Mesothelial cell of epicardium (in vitro differentiated cells): ENCODE measurements at places on chromosomes 3 and 15.

GRCh38 chr3:195801251-195802183 is 10.2 kb downstream of the MUC4 start:
- H3K36me3 ChIP-seq = no peaks in the 10 kb centered on the region
- no peak overlapping the region for H3K4me3 ChIP-seq
- H3K4me1 ChIP-seq = peaks cover 3% of the 10 kb centered on the region
- peaks cover 12% of the 10 kb centered on the region for H3K27me3 ChIP-seq

- no peak overlapping the region for H3K27ac ChIP-seq
- H3K4me3 ChIP-seq = no peak overlapping the region
- H3K27me3 ChIP-seq = peaks cover 14% of the 10 kb centered on the region
- no peak for DNase-seq
- H3K36me3 ChIP-seq = no peaks in the 10 kb centered on the region
These were observed 53.4 kb downstream of the TPRA1 start for GRCh38 chr3:127536830-127537812.

GRCh38 chr3:23654571-23654970 is 151.2 kb upstream of the UBE2E1 start:
- H3K27me3 ChIP-seq = peaks cover 5% of the 10 kb centered on the region
- no peak overlapping the region for H3K4me3 ChIP-seq
- peaks cover 10% of the 10 kb centered on the region for H3K4me1 ChIP-seq
- no peak for DNase-seq

DNA sequence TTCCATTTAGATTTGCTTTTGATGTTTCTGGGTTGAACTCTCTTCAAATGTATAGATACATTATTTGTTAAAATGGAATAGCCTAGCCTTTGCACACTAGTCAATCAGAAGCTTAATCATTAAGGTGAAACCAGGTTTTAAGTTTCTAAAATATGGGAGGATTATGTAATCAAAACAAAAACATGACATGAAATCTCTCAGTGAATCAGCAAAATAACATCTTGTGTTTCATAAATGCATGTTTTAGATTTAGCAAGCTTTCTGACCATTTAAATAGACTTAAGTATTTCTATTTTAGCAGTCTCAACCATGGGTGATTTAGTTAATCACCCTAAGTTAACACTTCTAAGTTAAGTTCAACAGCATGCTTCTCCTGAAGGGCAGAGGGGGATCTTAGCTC is 11.3 kb downstream of the GTF2E1 start:
- H3K4me1 ChIP-seq = no peaks in the 10 kb centered on the region
- no peak overlapping the region for H3K4me3 ChIP-seq
- H3K27ac ChIP-seq = no peak overlapping the region
- H3K27me3 ChIP-seq = no peaks in the 10 kb centered on the region
- no peak for DNase-seq

DNA sequence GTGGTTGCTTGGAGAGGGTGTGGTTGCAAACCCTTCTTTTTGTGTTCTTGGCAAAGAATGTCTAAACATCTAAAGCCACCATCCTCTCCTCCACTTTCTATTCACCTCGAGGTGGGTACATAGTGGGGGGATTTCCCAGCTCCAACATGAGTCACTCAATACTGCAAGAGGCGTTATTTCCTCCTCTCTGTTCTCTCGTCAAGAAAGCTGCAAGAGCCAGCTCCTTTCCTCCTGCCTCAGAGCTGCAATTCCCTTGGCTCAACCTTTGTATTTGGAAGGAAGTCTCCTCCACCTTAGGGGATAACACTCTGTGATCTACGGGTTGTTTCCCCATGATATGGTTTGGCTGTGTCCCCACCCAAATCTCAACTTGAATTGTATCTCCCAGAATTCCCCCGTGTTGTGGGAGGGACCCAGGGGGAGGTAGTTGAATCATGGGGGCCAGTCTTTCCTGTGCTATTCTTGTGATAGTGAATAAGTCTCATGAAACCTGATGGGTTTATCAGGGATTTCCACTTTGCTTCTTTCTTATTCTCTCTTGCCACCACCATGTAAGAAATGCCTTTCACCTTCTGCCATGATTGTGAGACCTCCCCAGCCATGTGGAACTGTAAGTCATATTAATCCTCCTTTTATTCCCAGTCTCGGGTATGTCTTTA is 138.4 kb downstream of the PLCL2 start:
- H3K4me1 ChIP-seq = no peaks in the 10 kb centered on the region
- DNase-seq = no peak
- H3K4me3 ChIP-seq = no peak overlapping the region
- no peak overlapping the region for H3K27ac ChIP-seq
- H3K27me3 ChIP-seq = peaks cover 7% of the 10 kb centered on the region

GRCh38 chr3:87949189-87949878 is 109.5 kb downstream of the CGGBP1 start:
- H3K36me3 ChIP-seq = no peaks in the 10 kb centered on the region
- no peak overlapping the region for H3K4me3 ChIP-seq
- no peak for DNase-seq
- H3K4me1 ChIP-seq = peaks cover 2% of the 10 kb centered on the region
- no peaks in the 10 kb centered on the region for H3K27me3 ChIP-seq
- no peak overlapping the region for H3K27ac ChIP-seq

- H3K27ac ChIP-seq = peak overlapping the region; percentile 98
- no peak for DNase-seq
- peaks cover 2% of the 10 kb centered on the region for H3K27me3 ChIP-seq
- peaks cover 5% of the 10 kb centered on the region for H3K36me3 ChIP-seq
These were observed 7.3 kb downstream of the BCL6 start for GRCh38 chr3:187738071-187738330.

DNA sequence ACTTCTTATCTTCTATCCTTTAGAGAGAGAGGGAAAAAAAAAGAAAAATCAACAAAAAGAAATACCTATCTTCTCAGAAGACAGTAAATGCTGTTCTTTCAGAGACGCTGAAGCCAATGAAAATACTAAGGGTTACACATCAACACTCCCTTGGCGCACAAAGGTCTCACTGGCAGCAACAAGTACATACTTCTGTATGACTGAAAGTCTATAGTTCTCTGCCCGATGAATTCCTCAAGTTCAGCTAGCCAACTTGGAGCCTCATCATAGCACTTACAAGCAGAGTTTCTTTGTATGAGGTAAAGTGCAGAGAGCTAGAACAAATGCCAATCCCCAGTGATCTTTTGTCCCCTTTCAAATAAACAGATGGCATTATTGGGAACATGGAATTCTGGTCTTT is 62.7 kb downstream of the CPNE4 start:
- no peak overlapping the region for H3K27ac ChIP-seq
- no peak overlapping the region for H3K4me3 ChIP-seq
- H3K36me3 ChIP-seq = no peaks in the 10 kb centered on the region
- peaks cover 4% of the 10 kb centered on the region for H3K4me1 ChIP-seq

- H3K27me3 ChIP-seq = no peaks in the 10 kb centered on the region
- no peak for DNase-seq
- no peak overlapping the region for H3K4me3 ChIP-seq
- peaks cover 22% of the 10 kb centered on the region for H3K36me3 ChIP-seq
- no peaks in the 10 kb centered on the region for H3K4me1 ChIP-seq
These were observed 35.0 kb downstream of the ST6GAL1 start for GRCh38 chr3:186965141-186965879.

- peaks cover 42% of the 10 kb centered on the region for H3K4me1 ChIP-seq
- H3K27ac ChIP-seq = peak overlapping the region; percentile 100
- peak overlapping the region; percentile 95 for H3K4me3 ChIP-seq
- DNase-seq = no peak
These were observed 531 bp upstream of the BLOC1S6 start for GRCh38 chr15:45586601-45587094.

DNA sequence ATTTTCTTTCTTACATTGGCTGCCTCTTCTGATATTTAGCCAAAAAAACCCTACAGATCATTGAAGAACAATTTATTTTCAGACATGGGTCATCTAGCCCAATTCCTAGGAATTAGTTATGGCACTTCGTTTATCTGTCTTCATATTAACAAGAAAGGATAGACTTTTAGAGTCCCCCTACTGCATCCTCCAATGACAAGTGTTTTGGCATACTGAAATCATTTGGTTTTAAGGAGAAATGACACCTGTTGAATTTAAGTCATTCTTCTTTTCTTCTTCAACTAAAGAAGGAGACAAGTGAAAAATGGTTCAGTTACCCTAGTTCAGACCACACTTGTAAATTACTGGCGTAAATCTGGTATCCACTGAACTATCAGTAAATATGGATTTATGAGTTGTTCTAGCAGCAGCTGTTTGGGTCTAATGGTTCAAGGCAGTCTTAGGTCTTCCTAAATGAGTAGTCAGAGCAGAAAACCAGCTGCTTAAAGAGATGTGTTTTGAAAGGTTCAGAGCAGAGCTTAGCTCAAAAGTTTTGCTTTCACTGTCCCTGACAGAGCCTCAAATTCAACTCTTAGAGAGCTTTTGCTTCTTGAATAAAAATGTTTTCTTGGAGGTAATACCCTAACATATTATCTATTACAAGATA is 5.6 kb downstream of the VGLL3 start:
- H3K4me3 ChIP-seq = no peak overlapping the region
- H3K4me1 ChIP-seq = peaks cover 36% of the 10 kb centered on the region
- H3K27ac ChIP-seq = no peak overlapping the region
- H3K27me3 ChIP-seq = peaks cover 13% of the 10 kb centered on the region

GRCh38 chr15:38176155-38176554 is 76.5 kb upstream of the SPRED1 start:
- H3K4me1 ChIP-seq = peaks cover 9% of the 10 kb centered on the region
- no peaks in the 10 kb centered on the region for H3K27me3 ChIP-seq
- H3K27ac ChIP-seq = no peak overlapping the region
- no peak for DNase-seq
- H3K4me3 ChIP-seq = no peak overlapping the region

GRCh38 chr3:189914799-189915198 is 205.9 kb downstream of the P3H2 start:
- H3K27ac ChIP-seq = no peak overlapping the region
- H3K4me1 ChIP-seq = no peaks in the 10 kb centered on the region
- H3K4me3 ChIP-seq = no peak overlapping the region

DNA sequence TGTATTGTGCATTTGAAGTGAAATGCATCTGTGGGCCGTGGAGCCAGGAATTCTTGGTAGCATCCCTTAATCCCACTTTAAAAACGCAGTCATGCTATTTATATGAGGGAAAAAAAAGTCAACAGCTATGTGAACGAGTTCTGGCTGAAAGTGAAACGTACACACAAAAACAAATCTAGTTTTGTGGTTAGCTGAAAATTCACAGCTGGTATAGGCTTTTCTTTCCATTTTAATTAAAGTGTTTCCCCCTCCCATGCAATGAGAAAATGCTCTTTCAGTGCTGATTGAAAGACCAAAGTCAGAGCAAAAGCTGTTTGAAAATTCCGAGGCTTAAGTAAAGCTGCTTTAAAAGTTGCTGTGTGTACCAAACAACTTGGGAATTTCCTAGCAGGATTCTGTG is 297.4 kb downstream of the PLCL2 start:
- no peak for DNase-seq
- no peak overlapping the region for H3K4me3 ChIP-seq

- H3K36me3 ChIP-seq = no peaks in the 10 kb centered on the region
- no peak overlapping the region for H3K4me3 ChIP-seq
- H3K27ac ChIP-seq = no peak overlapping the region
These were observed 47.8 kb upstream of the VPS8 start for GRCh38 chr3:184764191-184764590.

DNA sequence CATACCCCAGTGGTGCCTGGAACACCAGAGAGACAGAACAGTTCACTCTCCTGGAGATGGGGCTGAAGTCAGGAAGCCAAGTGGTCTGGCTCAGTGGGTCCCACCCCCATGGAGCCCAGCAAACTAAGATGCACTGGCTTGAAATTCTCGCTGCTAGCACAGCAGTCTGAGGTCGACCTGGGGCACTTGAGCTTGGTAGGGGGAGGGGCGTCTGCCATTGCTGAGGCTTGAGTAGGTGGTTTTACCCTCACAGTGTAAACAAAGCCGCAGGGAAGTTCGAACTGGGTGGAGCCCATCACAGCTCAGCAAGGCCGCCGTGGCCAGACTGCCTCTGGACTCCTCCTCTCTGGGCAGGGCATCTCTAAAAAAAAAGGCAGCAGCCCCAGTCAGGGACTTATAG is 272.0 kb downstream of the KLF13 start:
- peak overlapping the region; percentile 33 for H3K4me3 ChIP-seq
- no peaks in the 10 kb centered on the region for H3K36me3 ChIP-seq
- H3K27me3 ChIP-seq = peaks cover 1% of the 10 kb centered on the region
- peaks cover 12% of the 10 kb centered on the region for H3K4me1 ChIP-seq

GRCh38 chr3:188404701-188405100 is 250.7 kb downstream of the LPP start:
- H3K27me3 ChIP-seq = no peaks in the 10 kb centered on the region
- no peak overlapping the region for H3K27ac ChIP-seq
- no peak for DNase-seq
- no peak overlapping the region for H3K4me3 ChIP-seq

- no peaks in the 10 kb centered on the region for H3K4me1 ChIP-seq
- H3K27ac ChIP-seq = no peak overlapping the region
- no peaks in the 10 kb centered on the region for H3K27me3 ChIP-seq
These were observed 56.9 kb downstream of the LRCH3 start for GRCh38 chr3:197847866-197848401.

DNA sequence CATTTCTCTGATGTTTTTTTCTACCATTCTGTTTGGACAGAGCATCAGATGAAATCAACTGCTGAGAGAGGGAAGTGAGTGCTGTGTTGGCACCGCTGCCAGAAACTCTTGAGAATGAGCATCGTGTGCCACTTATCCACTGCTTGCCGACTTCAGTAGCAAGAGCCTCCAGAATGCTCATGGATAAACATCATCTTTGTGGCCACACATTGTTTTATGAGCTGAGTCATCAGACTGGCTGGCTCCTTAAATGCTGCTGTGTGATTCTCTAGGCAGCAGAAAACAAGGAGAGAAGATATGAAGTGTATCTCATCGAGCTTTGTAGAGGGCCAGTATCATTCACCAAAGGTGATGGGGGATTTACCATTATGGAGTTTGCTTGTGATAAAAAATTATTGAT is 3.4 kb upstream of the DOCK3 start:
- no peaks in the 10 kb centered on the region for H3K36me3 ChIP-seq
- H3K27ac ChIP-seq = no peak overlapping the region
- H3K27me3 ChIP-seq = peaks cover 75% of the 10 kb centered on the region
- peak; percentile 2 for DNase-seq
- no peak overlapping the region for H3K4me3 ChIP-seq

DNA sequence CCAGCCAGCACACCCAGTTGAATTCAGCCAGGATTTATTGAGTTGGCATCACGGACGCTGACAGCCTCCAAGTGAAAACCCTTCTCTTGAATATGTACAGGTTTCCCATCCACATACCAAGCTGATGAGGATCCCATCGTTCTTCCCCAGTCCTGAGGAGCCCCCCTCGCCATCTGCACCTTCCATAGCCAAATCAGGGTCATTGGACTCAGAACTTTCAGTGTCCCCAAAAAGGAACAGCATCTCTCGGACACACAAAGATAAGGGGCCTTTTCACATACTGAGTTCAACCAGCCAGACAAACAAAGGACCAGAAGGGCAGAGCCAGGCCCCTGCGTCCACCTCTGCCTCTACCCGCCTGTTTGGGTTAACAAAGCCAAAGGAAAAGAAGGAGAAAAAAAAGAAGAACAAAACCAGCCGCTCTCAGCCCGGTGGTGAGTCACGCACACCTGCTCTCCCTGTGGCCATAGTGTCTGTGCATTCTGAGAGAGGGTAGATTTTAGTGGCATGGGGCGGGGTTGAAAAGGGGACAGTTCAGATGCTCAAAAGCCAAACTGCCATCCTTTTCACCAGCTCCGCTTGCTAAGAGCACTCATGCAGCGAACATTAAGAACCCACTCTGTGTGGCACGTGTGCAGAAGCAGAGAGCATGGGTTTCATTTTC is 51.2 kb downstream of the KLHL25 start:
- H3K27ac ChIP-seq = no peak overlapping the region
- no peak overlapping the region for H3K4me3 ChIP-seq
- peaks cover 43% of the 10 kb centered on the region for H3K36me3 ChIP-seq
- H3K27me3 ChIP-seq = no peaks in the 10 kb centered on the region
- H3K4me1 ChIP-seq = peaks cover 10% of the 10 kb centered on the region
